Midbrain (tissue), 1 donor: ENCODE measurements at places on chromosomes 2 and 18.
A peak's percentile ranks its signal among the peaks of the same experiment; 100 is the strongest.

DNA sequence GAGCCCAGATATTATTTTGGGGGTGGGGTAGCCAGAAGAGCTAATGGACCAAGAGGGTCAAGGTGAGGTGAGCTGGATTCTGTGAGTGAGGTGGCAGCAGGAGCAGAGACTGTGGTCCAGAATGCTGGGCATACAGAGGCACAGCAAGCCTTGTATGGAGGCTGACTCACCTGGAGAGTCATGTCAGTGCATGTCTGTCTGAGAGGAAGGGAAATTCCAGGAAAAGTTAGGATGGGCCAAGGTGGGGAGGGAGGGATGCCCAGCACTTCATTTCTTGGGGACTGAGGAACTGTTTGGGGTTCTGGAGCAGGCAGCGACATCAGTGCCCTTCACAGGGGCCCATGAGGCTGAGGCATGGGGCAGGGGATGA lies 21.1 kb downstream of the PER2 start:
- no peak for DNase-seq

- no peak for DNase-seq
These were observed 100.6 kb downstream of the MSH2 start for GRCh38 chr2:47503481-47504070.

- DNase-seq, result no peak
These were observed 122.1 kb upstream of the RBMS1 start for GRCh38 chr2:160615706-160616105.

- no peak for DNase-seq
These were observed 52.9 kb upstream of the TMEM200C start for GRCh38 chr18:5948237-5948636.

GRCh38 chr2:36560726-36561125 lies 37.2 kb downstream of the FEZ2 start:
- DNase-seq, result no peak

DNA sequence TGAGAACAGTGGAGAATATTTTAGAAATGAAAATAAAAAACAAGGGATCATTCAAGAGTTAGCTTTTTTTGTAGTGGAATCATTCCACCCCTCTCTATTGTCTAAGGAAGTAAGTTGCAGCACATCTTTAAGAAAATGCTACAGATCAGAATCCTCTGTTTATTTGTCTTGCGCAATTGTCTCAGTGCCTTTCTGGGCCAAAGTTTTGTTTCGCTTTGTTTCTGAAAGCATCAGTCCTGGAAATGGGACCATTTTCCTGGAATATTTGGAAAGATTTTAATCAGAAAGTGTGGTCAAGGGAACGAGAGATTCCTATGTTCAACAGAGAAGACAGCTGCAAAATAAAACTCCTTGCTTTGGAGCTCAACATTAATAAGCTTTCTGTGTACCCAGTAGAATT lies 74.0 kb downstream of the NRXN1 start:
- DNase-seq, result no peak

GRCh38 chr2:44975571-44976450 lies 33.4 kb downstream of the SIX2 start:
- DNase-seq, result no peak

DNA sequence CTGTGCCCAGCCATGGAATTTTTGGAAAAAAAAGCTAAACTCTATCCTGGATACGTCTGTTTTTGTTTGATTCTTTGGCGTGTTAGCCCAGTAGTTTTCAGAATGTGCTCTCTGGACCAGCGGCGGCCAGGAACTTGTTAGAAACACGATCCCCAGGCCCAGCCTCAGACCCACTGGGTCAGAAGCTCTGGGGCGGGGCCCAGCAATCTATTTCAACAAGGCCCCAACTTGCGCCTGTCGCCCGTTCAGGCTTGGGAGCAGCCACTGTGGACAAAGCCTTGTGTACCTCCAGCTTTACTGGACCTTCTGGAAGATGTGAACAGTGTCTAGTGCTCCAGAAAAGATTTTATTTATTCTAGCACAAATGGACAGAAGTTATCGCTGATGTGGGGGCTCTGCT lies 14.3 kb downstream of the CABLES1 start:
- DNase-seq, result no peak

DNA sequence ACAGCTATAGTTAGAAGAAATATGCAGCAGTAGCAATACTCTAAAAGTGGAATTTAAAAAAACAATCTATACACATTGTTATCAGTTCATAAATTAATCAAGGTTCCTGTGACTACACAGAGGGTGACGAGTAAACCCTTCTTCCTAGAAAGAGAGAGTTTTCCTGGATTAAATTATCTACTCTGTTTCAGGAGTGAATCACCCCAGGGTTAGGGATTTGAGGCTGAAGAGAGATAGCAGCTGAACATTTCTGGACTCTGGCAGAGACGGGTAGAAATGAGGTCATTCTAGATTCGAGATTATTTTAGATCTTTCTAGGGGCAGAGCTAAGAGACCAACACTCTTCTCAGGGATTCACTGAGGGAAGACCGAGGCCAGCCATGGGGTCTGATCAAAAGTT lies 38.8 kb upstream of the PMAIP1 start:
- DNase-seq, result no peak

DNA sequence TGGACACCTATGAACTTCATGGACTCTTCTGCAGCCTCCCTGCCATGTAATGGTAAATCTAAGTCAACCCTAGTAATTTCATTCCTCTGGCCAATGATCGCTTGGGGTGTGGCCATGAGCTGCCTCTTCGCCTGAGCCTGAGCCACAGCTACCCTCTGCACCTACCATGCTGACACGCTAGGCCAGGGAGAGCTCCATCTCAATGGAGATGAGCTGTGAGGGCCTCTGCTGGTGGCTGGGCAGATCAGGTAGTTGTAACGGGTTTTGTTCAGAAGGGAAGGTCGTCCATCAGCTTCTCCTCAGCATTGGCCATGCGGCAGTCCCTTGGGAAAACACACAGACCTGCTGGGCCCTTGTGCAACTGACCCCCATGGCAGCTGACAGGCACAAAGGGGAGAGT lies 24.4 kb downstream of the MPHOSPH10 start:
- no peak for DNase-seq

DNA sequence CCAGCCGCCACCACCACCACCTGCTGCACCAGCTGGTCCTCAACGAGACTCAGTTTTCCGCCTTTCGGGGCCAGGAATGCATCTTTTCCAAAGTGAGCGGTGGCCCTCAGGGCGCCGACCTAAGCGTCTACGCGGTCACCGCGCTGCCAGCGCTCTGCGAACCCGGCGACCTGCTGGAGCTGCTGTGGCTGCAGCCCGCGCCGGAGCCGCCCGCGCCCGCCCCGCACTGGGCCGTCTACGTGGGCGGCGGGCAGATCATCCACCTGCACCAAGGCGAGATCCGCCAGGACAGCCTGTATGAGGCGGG lies 1.6 kb downstream of the LRATD1 start:
- no peak for DNase-seq

- no peak for DNase-seq
These were observed 39.5 kb upstream of the FIGN start for GRCh38 chr2:163775304-163775703.

GRCh38 chr2:109128048-109128615 lies 873 bp upstream of the SH3RF3 start:
- DNase-seq, result peak; percentile 71

DNA sequence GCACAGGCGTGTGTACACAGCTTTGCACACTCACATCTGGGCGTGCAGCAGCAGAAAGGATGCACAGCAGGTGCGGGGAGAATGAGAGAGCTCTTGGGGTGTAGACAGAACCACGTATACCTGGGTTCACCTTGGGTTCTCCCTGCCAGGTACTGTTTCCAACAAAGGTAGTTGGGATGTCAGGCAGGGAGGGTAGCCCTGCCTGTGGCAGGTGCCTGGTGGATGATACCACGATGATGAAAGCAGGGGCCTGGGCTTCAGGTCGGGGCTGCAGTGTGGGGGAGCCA lies 6.5 kb upstream of the ARID5A start:
- DNase-seq, result no peak

GRCh38 chr2:168816369-168816768 lies 13.9 kb downstream of the NOSTRIN start:
- no peak for DNase-seq

- peak; percentile 26 for DNase-seq
These were observed 60.2 kb downstream of the DPP4 start for GRCh38 chr2:162013514-162014475.

- DNase-seq, result no peak
These were observed 41.1 kb upstream of the VIT start for GRCh38 chr2:36655453-36655852.

DNA sequence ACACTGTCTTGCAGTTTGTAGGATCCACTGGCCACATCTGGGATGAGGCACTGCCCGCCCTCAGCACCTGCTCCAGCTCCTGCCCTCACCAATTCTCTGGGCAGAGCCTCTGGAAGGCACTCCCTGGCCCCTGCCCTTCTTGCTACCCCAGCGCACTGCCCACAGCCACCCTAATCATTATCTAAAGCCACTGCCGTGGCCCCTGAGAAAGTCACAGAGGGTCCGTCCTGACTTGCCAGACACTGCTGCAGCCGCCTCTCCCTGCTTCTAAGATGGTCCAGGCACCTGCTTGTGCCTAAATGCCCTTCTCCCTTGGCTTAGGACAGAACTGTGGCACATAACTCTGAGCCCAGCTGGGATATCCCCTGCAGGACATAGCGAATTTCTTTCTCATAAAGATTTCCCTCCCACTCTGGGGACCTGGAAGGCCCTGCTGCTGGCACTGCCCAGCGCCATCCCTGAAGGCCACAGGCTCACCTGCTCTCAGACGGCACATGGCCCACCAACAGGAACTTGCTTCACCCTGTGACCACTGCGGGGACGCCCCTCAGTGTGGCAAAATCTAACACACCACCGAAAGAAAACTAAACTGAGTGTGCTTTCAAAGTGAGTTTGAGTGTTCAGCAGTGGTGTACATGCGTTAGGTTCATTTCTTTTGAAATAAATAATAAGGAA lies 244.9 kb downstream of the HDAC4 start:
- no peak for DNase-seq
